Spleen (tissue), 13 donors: ENCODE measurements at places on chromosomes 6 and 20.

- no peaks in the 10 kb centered on the region for H3K36me3 ChIP-seq
- H3K27me3 ChIP-seq, result no peaks in the 10 kb centered on the region
Observed at GRCh38 chr6:110589865-110590513, 113.6 kb upstream of the SLC22A16 start.

DNA sequence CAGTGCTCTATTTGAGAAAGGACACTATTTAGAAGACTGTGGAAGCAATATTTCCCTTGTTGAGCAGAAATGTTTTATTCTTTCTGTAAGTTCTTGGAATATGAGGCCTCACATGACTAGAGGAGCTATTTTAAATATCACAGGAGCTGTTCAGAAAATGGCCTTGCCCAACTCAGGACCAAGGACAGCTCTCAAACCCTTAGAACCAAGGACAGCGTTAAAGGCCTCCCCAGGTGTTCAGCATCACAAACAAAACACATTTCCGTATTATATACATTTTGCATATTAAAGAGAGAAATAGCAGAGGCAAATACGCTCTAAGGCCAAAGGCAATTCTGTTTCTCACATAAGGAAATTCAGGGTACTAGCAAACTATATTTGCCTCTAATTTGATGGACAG lies 631.4 kb downstream of the CDH26 start:
- no peak overlapping the region for H3K27ac ChIP-seq
- no peaks in the 10 kb centered on the region for H3K36me3 ChIP-seq
- no peaks in the 10 kb centered on the region for H3K4me1 ChIP-seq
- H3K4me3 ChIP-seq, result no peak overlapping the region

DNA sequence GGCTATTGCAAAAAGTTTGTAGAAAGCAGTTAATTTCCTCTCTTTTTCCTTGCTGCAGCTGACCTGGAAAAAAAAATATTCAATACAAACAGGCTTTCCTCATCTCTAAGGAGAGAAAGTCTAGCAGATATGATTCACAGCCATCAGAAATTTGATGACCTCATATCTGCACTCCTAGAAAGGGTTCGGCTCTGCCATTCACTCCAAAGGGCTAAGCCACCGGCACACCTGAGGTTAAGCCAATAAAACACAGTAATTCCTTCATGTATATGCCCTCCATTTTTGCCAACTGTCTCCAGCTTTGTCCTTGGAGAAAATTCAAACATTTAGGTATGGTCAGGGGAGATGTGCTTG lies 18.7 kb upstream of the LY86 start:
- DNase-seq, result no peak
- H3K27ac ChIP-seq, result no peak overlapping the region
- H3K27me3 ChIP-seq, result no peaks in the 10 kb centered on the region
- H3K4me3 ChIP-seq, result no peak overlapping the region

DNA sequence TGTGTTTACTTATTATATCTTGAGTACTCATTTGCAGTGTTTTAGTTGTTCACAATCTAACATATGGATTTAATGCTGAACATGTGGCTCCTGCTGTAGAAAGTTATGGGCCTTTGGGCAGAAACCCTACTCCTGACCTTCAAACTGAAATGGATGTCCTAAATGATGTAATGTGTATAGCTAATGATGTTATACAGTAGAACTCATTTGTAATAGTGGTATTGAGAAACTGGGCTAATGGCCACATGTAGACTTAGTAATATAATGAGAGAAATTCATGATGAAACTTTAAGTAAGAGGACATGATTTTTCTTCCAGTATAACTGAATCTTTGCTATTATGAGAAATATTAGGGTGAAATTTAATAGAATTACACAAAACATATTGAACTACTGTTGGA lies 121.3 kb upstream of the PTPRK start:
- H3K4me1 ChIP-seq, result no peaks in the 10 kb centered on the region
- H3K36me3 ChIP-seq, result no peaks in the 10 kb centered on the region
- no peak overlapping the region for H3K27ac ChIP-seq
- no peaks in the 10 kb centered on the region for H3K27me3 ChIP-seq
- H3K4me3 ChIP-seq, result no peak overlapping the region

- peaks cover 11% of the 10 kb centered on the region for H3K4me1 ChIP-seq
- H3K4me3 ChIP-seq, result no peak overlapping the region
- no peaks in the 10 kb centered on the region for H3K36me3 ChIP-seq
- H3K27me3 ChIP-seq, result peaks cover 10% of the 10 kb centered on the region
Observed at GRCh38 chr6:29824144-29824543, 3.5 kb upstream of the HLA-G start.

- peaks cover 6% of the 10 kb centered on the region for H3K4me1 ChIP-seq
- H3K27ac ChIP-seq, result no peak overlapping the region
- DNase-seq, result no peak
- no peak overlapping the region for H3K4me3 ChIP-seq
- no peaks in the 10 kb centered on the region for H3K27me3 ChIP-seq
Observed at GRCh38 chr20:1209447-1210387, 6.5 kb downstream of the C20orf202 start.

- DNase-seq, result peak; percentile 44
- H3K27me3 ChIP-seq, result no peaks in the 10 kb centered on the region
- no peak overlapping the region for H3K4me3 ChIP-seq
- H3K36me3 ChIP-seq, result no peaks in the 10 kb centered on the region
- no peaks in the 10 kb centered on the region for H3K4me1 ChIP-seq
Observed at GRCh38 chr6:41451515-41452163, 94.5 kb upstream of the FOXP4 start.

DNA sequence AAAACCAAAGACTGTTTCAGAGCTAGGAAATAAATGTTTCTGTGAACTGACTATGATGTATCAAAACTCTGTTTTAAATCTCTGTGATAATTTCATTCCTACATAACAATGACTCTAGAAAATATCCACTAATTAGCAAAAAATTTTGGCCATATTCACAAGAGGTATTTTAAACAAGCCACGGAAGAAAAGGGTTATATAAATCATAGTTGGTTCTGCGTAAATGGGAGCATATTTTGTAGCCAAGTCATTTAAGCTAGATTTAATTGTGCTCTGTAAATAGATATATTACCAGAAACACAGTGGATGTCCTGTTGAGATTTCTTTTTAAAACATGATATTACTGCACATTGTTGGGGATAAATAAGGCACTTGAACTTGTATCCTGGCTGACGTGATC lies 416.5 kb upstream of the PLCB4 start:
- H3K27ac ChIP-seq, result no peak overlapping the region
- no peak overlapping the region for H3K4me3 ChIP-seq
- no peak for DNase-seq
- H3K36me3 ChIP-seq, result no peaks in the 10 kb centered on the region

DNA sequence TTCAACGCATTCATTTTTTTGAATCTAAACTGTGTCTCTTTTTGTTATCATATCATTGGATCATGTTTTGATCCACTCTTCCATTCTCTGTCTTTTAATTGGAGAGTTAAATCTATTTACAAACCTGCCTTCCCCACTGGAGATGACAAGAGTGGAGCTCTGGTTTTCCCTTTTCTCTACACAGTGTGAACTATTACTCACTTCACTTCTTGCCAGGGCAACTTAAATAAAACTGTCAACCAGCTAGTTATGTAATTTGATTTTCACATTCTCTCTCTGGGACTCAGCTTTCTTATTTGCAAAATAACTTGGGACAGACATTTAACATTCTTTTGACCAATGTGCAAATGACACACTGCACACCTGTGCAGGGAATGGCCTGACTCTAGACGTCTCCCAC lies 230.8 kb upstream of the CST7 start:
- H3K4me3 ChIP-seq, result no peak overlapping the region
- H3K27ac ChIP-seq, result no peak overlapping the region
- no peaks in the 10 kb centered on the region for H3K36me3 ChIP-seq
- no peaks in the 10 kb centered on the region for H3K4me1 ChIP-seq

DNA sequence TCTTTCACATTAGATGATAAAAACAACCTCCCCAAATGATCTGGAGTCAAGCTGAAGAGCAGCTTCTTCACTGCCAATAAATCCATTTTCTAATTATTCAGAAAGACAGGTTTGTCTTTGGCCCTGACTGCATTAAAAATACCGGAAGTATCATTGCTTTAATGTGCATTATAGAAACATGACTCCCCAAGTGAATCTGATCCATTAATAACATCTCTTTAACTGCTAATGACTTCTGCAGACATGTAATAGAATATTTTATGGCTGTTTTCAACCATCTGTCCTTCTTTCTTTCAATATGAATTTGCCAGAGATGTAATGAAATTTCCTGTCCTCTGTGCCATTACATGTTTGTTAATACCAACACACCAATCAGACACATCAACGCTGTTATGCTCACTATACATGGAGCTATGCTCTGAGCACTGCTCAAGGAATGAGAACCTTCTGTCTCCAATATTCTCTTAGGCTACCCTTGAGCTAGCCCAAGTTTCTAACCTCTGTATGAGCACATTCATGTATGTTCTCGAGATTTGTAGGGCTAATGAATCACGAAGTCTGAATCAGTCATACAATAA lies 87.8 kb downstream of the LYRM4 start:
- no peak for DNase-seq
- no peak overlapping the region for H3K4me3 ChIP-seq
- peaks cover 20% of the 10 kb centered on the region for H3K4me1 ChIP-seq
- no peaks in the 10 kb centered on the region for H3K36me3 ChIP-seq

DNA sequence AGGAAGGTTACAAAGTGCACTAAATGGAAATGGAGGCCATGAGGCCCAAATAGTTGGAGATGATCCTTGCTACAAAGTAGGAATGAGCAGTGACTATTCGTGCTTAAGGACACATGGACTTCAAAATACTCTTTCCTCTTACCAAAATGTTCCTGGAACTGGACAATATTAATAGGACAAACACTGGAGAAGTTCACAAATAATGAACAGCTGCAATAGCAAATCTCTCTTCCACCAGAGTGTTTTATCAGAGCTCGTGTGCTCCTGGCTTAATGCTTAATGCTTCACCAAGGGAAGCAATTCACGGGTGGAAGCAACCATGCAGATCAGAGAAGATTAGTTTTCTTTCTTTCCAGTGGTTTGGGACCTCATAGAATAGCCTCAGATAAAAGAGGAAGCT lies 435.4 kb downstream of the BCKDHB start:
- H3K36me3 ChIP-seq, result no peaks in the 10 kb centered on the region
- H3K27me3 ChIP-seq, result no peaks in the 10 kb centered on the region
- H3K4me3 ChIP-seq, result no peak overlapping the region

GRCh38 chr6:28634761-28635546 lies 109.3 kb downstream of the GPX5 start:
- no peak overlapping the region for H3K4me3 ChIP-seq
- no peak for DNase-seq
- H3K4me1 ChIP-seq, result peaks cover 5% of the 10 kb centered on the region
- H3K36me3 ChIP-seq, result no peaks in the 10 kb centered on the region
- no peak overlapping the region for H3K27ac ChIP-seq

GRCh38 chr6:40796260-40797221 lies 209.4 kb upstream of the LRFN2 start:
- no peak overlapping the region for H3K27ac ChIP-seq
- no peak for DNase-seq
- no peaks in the 10 kb centered on the region for H3K27me3 ChIP-seq
- H3K36me3 ChIP-seq, result no peaks in the 10 kb centered on the region

DNA sequence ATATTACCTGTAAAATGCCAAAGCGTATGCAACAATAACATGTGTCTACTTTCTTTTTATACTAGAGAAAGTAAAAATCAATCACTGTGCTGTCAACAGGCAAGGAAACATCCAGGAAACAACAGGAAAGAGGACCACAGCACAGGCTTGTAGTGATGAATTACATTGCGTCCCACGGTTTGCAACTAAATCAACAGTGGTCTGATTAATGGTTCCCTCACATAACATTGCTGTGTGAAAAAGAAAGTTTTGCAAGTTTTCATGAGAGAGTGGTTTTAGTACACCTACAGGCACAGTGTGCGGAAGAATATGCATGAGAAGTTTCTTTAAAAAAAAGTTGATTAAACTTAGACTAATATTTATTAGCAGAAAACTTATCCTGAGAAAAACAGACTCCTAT lies 329.5 kb upstream of the HSF2 start:
- no peaks in the 10 kb centered on the region for H3K4me1 ChIP-seq
- H3K27ac ChIP-seq, result no peak overlapping the region
- no peak for DNase-seq
- H3K36me3 ChIP-seq, result no peaks in the 10 kb centered on the region

- peak within 1 kb of the TSS; percentile 73 for H3K4me3 ChIP-seq
- no peaks in the 10 kb centered on the region for H3K36me3 ChIP-seq
- H3K27me3 ChIP-seq, result no peaks in the 10 kb centered on the region
- H3K4me1 ChIP-seq, result peaks cover 36% of the 10 kb centered on the region
- H3K27ac ChIP-seq, result peak within 1 kb of the TSS; percentile 87
Observed at GRCh38 chr20:44651684-44652423, at the start of gene ADA. ADA (minus strand) TSS chr20:44651699; CDS start chr20:44651607, 92 bp downstream.

- H3K36me3 ChIP-seq, result peaks cover 17% of the 10 kb centered on the region
- H3K27ac ChIP-seq, result peak overlapping the region; percentile 96
- DNase-seq, result no peak
- no peaks in the 10 kb centered on the region for H3K27me3 ChIP-seq
- peak overlapping the region; percentile 78 for H3K4me3 ChIP-seq
Observed at GRCh38 chr6:31579546-31580437, 2.4 kb downstream of the LTB start.

- H3K4me1 ChIP-seq, result no peaks in the 10 kb centered on the region
- no peak overlapping the region for H3K27ac ChIP-seq
- H3K4me3 ChIP-seq, result no peak overlapping the region
- H3K27me3 ChIP-seq, result no peaks in the 10 kb centered on the region
- H3K36me3 ChIP-seq, result no peaks in the 10 kb centered on the region
Observed at GRCh38 chr20:1424336-1424735, 31.5 kb upstream of the FKBP1A start.

GRCh38 chr6:39707962-39708683 lies 17.1 kb downstream of the KIF6 start:
- H3K4me1 ChIP-seq, result no peaks in the 10 kb centered on the region
- H3K27ac ChIP-seq, result no peak overlapping the region

- H3K4me1 ChIP-seq, result peaks cover under 1% of the 10 kb centered on the region
- H3K4me3 ChIP-seq, result no peak overlapping the region
- H3K27me3 ChIP-seq, result no peaks in the 10 kb centered on the region
- DNase-seq, result no peak
- H3K36me3 ChIP-seq, result no peaks in the 10 kb centered on the region
- no peak overlapping the region for H3K27ac ChIP-seq
Observed at GRCh38 chr6:30985490-30985889, 2.0 kb downstream of the MUC21 start.

- H3K36me3 ChIP-seq, result no peaks in the 10 kb centered on the region
- no peaks in the 10 kb centered on the region for H3K27me3 ChIP-seq
- no peak overlapping the region for H3K27ac ChIP-seq
- no peaks in the 10 kb centered on the region for H3K4me1 ChIP-seq
Observed at GRCh38 chr6:121522265-121522664, 86.8 kb downstream of the GJA1 start.

DNA sequence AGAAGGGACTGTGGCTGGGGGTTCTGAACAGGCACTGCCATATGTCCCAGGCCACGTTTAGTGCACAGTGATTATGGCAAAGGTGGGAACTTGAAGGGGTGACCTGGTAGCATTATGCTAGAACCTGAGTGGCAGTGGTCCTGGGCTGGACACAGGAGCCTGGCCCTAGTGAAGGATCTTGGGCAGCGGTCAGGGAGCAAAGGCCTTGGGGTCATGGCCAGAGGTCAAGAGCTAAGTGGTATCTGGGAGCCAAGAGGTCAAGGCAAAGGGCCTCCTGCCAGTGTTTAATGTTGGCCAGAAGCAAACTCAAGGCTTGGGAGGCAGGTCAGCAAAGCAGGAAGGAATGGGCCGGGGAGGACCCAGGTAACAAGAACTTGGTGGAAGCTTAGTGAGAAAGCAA lies 254.5 kb downstream of the CDH26 start:
- no peaks in the 10 kb centered on the region for H3K36me3 ChIP-seq
- H3K4me3 ChIP-seq, result no peak overlapping the region
- no peak overlapping the region for H3K27ac ChIP-seq
